ENCODE measurements at places on chromosomes 11 and 22. TPM values are rescaled to one million over a fixed set of nuclear protein-coding genes. Genes with fewer than 3 reads are reported as not detected.

LIF gene
- 13.5 TPM for total RNA-seq

PNPLA3 gene
- total RNA-seq = 2.4 TPM

SLC6A5 gene
- total RNA-seq = not detected

IGLL1 gene
- not detected for total RNA-seq

TMEM179B gene
- 24.4 TPM for total RNA-seq

FIBIN gene
- 56.8 TPM for total RNA-seq

VWCE gene
- 2.0 TPM for total RNA-seq

MS4A4A gene
- not detected for total RNA-seq

MUC6 gene
- total RNA-seq = not detected

RIBC2 gene
- total RNA-seq = 1.2 TPM

OR52B6 gene
- not detected for total RNA-seq

OSBP2 gene
- 2.9 TPM for total RNA-seq

SLC22A25 gene
- total RNA-seq = not detected

Measured in aortic smooth muscle cell (primary cell).